ENCODE measurements at places on chromosomes 1 and 21.

DNA sequence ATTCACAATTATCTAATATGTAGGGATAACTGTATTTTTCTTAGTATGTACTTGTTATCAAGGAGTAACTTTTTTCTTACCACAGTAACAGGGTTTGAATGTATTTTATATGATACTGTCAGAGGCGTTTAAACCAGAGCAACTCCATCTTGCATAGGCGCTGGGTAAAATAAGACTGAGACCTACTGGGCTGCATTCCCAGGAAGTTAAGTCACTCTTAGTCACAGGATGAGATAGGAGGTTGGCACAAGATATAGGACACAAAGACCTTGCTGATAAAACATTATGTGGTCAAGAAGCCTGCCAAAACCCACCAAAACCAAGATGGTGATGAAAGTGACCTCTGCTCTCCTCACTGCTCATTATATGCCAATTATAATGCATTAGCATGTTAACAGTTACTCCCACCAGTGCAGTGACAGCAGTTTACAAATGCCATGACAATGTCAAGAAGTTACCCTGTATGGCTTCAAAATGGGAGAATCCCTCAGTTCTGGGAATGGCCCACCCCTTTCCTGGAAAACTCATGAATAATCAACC lies 64.8 kb downstream of the RPE65 start:
- DNase-seq = no peak

DNA sequence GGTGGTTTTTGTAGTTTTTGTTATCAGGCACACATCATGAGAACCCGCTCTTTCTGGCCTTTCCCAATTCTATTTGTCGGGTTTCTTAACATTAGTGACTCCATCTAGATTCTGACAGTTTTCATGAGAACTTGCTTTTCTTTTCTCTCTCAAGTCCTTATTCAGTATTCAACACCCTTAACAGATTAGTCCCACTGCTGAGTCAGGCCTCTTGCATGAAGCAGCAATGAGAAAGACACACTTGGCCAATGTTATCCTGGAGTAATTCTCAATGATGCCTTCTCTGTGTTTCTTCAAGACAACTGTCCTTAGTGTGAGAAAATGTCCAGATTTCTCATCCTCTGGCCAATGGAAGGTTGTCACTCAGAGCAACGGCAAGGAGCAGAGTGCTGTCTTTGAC lies 11.3 kb downstream of the FMO2 start:
- DNase-seq = no peak

DNA sequence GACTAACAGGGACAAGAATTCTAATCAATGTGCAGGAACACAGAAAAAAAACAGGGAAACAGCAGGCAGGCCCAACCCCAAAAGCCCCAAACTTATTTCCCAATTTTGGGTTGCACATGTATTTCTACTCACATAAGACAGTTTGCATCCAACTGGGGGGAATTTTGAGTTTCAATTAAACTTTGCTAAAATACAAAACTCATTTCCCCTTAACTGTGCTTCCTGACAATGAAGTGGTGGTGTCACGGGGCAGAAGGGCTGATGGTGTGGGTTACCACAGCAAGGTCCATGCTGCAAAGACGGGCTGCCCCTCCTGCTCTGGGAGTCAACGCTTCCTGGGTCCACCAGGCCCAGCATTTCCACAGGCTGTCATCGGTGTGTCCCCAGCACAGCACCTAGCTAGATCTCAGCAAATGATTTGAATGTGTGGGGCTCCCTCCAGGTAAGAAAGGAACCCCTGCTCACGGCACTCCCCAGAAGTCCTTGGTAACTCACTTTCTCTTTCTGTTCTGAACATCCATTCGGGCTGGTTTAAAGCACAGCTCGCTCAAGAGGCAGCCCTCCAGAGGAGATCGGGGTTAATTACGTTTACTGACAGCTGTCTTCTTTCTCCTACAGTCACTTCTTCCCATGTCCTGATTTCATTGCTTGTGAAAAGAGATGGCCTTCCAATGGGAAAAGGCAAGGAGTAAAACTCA lies 27.4 kb downstream of the HIVEP3 start:
- DNase-seq = peak; percentile 61

DNA sequence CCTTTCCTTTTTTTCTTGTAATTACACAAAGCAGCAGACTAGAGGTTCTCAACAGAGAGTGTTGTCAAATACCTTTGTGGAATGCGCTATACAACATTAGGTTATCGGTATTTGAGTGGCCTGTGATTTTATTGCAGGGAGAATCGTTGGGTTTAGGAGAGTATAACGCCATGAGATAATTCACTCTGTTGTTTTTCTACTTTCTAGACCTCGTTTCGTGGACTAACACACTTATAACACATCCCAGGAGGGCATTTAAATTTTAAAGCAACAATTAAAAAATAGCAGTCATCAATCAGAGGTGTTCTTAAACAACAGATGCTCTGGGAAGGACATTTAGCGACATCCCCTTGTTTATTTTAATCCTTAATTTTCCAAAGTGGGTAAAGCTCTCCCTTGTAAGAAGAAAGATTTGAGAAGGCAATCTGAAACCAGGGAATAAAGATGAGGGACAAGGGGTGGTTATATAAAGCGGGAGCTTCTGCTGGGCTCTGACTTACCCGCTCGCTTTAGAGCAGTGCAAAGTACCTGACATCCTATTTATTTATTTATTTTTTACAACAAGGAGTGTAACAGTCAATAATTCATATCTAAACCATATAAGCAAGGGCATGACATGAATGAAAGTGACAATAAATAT lies 4.9 kb downstream of the PBX1 start:
- DNase-seq = no peak

GRCh38 chr1:81800695-81801650 lies at the start of gene ADGRL2:
Gene ADGRL2, plus strand, starts transcription at chr1:81800934. Its CDS starts 36,051 bp downstream, at chr1:81836985.
- DNase-seq = no peak

GRCh38 chr1:180244840-180245239 lies 14.8 kb downstream of the LHX4 start:
- DNase-seq = no peak
